ENCODE measurements at places on chromosomes 16 and 17.
A peak's percentile ranks its signal among the peaks of the same experiment; 100 is the strongest.

DNA sequence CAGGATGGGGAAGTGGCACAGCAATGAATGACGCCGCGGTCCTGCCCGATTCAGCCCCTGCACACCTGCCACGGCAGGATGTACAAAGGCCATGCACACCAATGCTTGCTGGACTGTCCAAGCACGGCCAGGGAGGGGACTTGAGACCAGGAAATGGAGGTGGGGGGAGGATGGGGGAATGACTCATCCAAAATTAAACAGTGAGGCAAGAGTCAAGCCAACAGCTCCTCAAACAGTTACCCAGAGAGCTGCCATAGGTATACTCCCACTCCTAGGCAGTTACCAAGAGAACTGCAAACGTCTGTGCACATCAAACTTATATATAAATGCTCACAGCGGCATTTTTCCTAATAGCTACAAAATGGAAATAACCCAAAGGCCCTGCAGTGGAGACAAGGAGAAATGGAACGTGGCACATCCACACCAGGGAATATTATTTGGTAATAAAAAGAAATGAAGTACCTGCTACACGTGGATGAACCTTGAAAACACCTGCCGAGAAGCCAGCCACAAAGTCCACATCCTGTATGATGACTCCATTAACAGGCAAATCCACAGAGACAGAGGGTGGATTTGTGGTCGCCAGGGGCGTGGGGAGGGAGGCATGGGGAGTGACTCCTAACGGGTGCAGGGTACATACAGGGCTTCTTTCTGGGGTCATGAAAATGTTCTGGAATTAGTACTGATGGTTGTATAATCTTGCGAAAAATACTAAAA, 54.1 kb downstream of the VAC14 start:
- DNase-seq: peak; percentile 94

DNA sequence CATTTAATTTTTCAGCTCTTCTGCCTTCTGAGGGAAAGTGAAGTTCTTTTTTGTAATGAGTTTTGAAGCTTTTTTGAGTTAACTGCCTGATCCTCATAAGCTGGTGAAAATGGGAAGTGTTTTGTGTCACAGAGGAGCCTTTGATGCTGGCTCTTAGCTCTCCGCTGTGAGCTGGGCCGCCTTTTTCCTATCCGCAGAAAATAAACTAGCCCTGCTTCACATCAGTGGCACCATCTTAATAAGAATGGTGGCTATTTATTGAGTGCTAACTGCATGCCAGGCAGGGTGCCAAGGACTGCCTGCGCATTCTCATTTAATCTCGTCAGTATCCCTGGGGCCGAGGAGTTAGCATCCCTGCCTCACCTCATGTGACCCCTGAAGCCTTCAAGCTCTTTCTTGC, 309.0 kb downstream of the CPPED1 start:
- DNase-seq: no peak

- DNase-seq: no peak
These were observed 68.5 kb upstream of the PLCG2 start for GRCh38 chr16:81710596-81710995.

DNA sequence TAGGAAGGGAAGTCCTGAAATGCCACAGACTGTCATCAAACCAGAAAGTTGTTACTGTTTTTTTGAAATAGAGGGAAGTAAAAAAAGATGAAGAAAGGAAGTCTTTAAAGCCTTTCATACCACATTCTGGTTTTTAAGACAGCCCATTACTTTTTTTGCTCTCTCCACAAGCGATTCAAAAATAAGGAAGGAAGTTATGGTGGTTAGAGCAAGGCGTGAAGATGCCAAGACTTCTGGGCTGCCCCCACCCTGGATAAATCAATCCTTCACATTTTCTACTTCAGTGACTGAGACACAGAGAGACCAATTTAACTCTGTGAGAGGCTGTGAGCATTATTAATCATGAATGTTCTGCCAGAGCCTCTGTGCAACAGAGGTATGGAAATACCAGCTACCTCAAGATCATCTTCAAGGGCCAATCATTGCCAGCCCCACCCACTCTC, 82.3 kb upstream of the BCAR1 start:
- no peak for DNase-seq

DNA sequence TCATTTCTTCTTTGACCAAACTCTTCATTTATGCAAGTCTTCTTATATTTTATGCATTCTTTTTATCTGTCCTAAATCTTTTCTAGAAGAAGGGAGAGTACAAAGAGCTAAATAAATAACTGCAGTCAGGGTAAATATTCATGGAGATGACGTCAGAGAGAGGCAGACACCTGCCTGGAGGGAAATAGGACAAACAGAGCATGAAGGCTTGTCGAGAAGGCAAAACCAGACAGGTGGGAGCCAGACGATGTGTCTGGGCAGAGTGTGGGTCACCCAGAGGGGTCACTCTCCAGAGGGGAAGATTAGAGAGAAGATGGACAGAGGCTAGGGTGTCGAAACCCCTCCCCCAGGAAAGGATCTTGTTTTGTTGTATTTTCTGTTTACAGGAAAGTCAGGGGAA, 78.3 kb upstream of the RPL38 start:
- DNase-seq: no peak

GRCh38 chr16:89918453-89919347, at the start of gene MC1R:
Gene MC1R (plus strand): TSS chr16:89918862. CDS start chr16:89919259, 397 bp downstream.
- DNase-seq: peak; percentile 63

GRCh38 chr17:72380737-72381136, 259.9 kb downstream of the SOX9 start:
- DNase-seq: no peak

DNA sequence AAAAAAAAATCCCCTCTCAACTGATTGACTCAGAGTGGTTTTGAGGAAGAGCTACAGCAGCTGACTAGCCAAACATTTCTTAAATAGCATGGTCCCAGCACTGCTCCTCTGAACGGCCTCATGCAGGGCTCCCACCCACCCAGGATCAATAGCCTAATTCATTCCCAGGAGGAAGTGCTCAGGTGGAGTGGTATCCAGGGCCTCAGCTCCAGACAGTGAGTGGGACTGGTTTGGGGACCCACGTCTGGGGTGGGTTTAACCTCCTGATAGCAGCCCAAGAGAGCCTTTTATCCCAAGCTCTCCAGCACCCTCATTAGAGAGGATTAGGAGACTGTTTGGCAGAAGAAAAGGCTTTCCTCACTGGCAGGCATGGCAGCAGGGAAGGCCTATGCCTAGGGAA, 68.5 kb upstream of the CDH5 start:
- DNase-seq: no peak

DNA sequence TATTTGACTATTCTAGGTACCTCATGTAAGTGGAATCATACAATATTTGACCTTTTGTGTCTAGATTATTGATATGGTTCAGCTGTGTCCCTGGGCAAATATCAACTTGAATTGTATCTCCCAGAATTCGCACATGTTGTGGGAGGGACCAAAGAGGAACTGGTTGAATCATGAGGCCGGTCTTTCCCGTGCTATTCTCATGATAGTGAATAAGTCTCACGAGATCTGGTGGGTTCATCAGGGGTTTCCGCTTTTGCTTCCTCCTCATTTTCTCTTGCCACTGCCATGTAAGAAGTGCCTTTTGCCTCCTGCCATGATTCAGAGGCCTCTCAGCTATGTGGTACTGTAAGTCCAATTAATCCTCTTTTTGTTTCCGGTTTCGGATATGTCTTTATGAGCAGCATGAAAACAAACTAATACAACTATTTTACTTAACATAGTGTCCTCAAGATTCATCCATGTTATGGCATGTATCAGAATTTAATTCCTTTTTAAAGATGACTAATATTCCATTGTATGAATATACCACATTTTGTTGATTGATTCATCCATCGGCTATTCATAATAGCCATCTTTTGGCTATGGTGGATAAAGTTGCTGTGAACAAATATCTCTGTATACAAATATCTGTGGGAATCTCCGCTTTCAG, 129.1 kb downstream of the FTO start:
- DNase-seq: no peak
